ENCODE measurements at places on chromosomes 4 and X.

DNA sequence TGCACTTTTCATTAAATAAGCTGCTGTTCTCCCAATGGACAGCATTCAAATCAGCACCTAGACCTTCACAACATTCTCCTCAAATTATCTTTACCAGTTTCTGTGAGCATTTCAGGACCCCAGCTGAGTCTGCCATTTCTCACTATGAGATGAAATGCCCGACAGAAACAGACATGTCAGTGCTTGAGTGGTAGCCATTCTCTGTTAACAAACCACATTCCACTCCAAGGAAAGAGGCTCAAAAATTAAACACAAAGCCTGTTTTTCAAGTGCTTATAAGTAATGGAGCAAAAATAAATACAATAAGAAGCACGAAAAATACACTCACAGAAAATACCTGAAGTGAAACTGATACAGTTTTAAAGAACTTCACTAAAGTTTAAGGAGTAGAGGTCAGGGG lies 320.2 kb upstream of the PRPS2 start:
- no peak for DNase-seq

DNA sequence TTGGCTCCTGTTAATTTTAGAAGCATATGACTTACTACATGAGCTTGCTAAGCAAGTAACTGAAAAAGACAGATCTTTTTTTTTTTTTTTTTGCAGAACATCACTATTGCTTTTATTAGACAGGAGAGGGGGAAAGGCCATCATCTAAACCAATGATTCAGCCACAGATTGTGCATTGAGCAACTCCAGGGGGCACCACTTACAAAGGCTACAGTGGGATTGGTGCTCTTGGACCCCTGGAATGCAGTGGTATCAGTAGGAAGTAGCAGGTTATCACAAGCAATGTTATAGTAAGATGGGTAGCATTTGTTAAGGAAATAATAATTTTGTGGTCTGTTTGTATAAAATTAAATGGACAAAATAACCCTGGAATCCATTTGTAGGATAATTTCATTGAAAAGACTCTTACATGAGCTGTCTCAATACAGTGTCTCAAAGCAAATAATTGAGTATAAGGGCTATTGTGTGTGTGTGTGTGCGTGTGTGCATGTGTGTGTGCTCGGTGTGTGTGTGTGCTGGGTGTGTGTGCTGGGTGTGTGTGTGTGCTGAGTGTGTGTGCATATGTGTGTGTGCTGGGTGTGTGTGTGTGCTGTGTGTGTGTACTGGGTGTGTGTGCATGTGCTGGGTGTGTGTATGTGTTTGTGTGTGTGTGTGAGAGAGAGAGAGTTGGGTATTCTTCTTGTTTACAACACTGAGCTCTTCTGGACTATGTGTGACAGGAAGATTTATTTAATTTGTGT lies 296.3 kb downstream of the PCDH7 start:
- no peak for DNase-seq

- DNase-seq, result no peak
Measured at GRCh38 chrX:109889289-109890006, 113.5 kb upstream of the TMEM164 start.

GRCh38 chrX:140508958-140509357 lies 4.1 kb upstream of the SOX3 start:
- no peak for DNase-seq

DNA sequence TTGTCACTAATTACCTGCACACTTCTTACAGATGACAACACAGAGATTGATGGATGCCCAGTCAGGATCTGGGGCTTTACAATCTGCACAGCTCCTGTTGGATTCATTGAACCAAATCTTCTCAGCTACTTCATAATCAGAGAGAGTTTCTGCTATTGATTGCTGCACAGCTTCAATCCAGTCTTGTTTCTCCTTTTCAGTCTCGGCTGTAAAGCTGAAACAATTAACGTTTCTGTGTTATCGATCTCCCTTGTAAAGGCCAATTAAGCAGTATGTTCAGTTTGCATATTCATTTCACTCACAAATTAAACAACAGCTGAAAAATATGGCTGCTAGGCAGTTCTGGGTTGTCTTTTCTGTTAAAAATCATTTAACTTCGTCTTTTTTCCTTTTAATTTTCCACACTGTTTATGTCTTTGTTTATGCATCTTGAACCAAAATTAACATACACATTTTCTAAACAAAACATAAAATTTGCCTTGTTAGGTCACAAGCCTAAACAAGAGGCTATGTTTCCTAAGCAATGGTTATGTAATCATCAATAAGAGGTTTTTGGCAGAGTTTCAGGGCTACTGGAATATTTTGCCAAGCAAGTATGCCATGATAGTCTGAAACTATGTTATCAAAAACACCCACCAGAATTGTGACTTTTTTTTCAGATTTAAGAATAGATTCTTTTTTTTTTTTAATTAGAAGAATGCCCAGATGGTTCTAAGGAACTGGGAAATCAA lies 79.2 kb downstream of the ARAP2 start:
- no peak for DNase-seq

GRCh38 chrX:23435575-23435974 lies 100.9 kb downstream of the PTCHD1 start:
- DNase-seq, result no peak

DNA sequence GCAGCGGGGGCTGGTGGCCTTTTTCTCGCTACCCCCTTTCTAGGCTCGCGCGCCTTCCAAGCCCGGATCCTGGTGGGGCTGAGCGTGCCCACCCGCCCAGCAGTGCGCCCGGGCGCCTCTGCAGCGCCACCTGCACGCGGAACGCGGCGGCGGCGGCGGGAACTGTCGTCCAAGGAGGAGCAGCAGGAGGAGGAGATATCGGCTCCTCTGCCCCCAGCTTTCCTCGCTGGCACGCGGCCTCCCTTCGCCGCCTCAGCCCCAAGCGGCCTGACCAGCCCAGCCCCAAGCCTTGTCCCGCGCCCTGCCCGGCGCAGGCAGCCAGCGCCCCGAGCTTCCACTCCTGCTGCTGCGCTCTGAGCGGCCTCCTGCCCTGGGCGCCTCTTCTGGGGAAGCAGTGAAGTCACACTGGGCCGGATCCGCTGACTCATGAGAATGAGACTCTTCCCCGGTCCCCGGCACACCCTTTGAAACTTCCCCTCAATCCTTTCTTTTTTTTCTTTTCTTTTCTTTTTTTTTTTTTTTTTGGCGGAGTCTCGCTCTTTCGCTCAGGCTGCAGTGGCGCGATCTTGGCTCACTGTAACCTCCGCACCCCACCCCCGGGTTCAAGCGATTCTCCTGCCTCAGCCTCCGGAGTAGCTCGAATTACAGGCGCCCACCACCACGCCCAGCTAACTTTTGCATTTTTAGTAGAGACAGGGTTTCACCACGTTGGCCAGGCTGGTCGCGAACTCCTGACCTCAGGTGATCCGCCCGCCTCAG lies 10.6 kb upstream of the ELF4 start:
- DNase-seq, result no peak

- no peak for DNase-seq
Measured at GRCh38 chr4:10753856-10754402, 69.4 kb upstream of the CLNK start.

DNA sequence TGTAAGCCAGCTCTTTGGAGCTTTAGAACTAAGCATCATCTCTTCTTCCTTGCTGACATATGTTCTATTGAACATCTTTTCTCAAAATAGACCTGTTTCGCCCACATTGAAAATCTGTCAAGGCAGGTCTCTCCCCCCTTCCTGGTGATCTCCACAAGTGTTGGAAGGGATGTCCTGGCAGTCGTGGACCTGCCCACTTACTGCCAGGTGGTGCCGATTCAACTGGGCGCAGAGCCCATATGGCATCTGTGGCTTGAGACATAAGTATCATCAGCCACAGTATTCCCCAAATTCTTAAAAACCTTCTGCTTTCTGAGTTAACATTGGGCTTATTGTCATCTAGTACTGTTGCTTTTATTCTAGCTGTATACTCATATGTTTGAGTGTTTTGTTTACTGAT lies 969.3 kb upstream of the FTHL17 start:
- DNase-seq, result no peak

GRCh38 chr4:3690551-3691152 lies 75.5 kb upstream of the ADRA2C start:
- no peak for DNase-seq

DNA sequence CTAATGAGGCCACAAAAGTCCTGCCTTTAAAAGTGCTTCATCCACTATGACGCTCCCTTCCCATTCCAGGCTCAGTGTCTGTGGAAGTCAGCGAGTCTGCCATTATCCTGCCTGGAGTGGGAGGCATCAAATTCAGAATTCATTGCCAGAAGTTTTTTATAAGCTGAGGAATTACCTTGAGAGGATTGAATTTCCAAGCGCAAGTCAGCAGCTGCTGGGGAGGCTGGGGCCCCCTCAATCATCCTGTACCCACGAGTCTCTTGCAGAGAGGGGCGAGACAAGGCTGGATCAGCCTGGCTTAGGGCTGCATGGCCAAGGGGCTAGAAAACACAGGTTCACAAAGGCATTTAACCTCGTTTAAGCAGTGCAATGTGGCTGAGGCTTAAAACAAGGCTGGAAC lies 170.5 kb upstream of the NOCT start:
- DNase-seq, result no peak

- DNase-seq, result no peak
Measured at GRCh38 chr4:71446479-71447081, 107.8 kb downstream of the SLC4A4 start.

- no peak for DNase-seq
Measured at GRCh38 chr4:88830598-88830997, 133.0 kb upstream of the NAP1L5 start.

DNA sequence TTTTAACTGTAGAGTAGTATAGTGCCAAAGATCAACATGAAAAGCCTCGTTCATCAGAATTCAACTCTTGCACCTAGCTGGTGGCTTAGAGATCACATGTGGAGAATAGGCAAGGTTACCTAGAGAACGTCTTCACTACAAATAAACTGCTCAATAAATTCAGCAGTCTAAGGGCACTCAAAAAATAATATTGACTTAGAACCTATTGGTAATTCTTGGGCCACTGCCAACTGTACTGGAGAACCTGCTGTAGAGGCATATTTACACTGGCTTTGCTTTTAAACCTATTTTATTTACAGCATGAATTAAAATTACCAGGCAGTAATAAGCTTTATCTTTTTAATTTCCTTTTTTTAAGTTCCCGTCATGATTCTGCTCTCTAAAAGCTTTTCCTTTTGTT lies 343.7 kb downstream of the PDHA2 start:
- no peak for DNase-seq
